ENCODE measurements at places on chromosomes 7 and 10.

- peak; percentile 59 for DNase-seq
These were observed 110.7 kb downstream of the LRMDA start for GRCh38 chr10:75542084-75542483.

- no peak for DNase-seq
These were observed 5.1 kb downstream of the HABP2 start for GRCh38 chr10:113557903-113558321.

DNA sequence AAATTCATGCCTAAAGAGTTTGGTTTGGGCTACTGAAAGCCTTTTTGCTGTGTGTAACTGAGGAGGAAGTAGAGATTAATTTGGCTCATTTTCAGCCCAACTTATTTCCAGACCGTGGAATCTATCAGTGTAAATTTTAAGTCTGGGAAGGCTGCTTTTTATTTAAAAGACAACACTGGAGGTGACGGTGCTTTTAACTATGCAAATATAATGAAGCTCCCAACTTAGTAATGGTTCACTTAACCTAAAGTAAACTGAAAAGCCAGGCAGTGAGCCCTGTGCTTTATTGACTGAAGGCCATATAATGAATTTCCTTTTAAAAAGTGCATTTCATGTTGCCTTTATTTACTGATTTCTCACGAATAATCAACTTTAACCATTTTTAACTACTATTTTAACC, 127.2 kb downstream of the NPY start:
- no peak for DNase-seq

GRCh38 chr7:15795393-15795792, 108.9 kb upstream of the MEOX2 start:
- peak; percentile 18 for DNase-seq

- no peak for DNase-seq
These were observed 89.6 kb upstream of the C7orf33 start for GRCh38 chr7:148500978-148501377.

- DNase-seq: no peak
These were observed 68.9 kb downstream of the MYOF start for GRCh38 chr10:93413252-93413689.

- DNase-seq: no peak
These were observed 1.7 kb downstream of the ADAM8 start for GRCh38 chr10:133274751-133275683.

DNA sequence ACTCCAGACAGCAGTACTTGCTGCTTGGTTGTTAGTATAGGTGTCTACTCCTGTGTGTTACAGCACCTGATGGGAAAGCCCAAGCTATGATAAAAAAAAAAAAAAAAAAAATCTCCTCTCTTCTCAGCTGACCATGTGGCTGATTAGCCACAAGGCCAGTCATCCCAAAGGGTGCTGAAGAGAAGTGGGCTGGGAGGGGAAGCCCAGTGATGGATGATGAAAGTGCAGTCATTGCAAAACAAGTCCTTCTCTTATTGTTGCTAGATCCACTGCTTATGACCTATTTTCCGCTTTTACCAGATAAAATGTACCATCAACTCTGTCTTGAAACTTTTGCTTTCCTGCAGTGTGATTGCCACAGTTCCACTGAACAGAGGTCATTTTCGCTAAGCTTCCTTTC, 1092.5 kb upstream of the C7orf33 start:
- DNase-seq: peak; percentile 37

GRCh38 chr10:102235598-102235920, 5.8 kb downstream of the PITX3 start:
- no peak for DNase-seq

DNA sequence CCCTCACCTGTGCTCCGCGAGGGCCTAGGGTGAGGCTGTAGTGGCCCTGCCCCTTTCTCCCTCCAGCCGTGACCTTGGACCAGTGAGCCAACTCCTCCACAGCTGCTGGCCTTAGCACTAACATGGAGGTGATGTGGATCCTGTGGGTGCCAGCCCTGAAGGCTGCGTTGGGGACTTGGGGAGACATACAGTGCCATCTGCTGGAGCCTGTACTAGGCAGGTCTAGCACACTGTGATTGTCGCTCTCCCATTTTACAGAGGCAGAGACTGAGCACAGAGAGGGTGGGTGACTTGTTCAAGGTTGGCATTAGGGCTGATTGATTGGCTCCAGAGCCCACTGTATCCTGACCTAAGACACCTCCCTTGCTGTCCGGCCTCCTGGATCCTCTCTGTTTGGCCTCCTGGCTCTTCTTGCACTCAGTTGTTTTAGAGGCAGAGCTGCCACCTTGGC, 37.6 kb downstream of the PRF1 start:
- DNase-seq: no peak
